Right cardiac atrium (tissue), 5 donors: ENCODE measurements at places on chromosomes 3 and 15. TPM values are rescaled to one million over a fixed set of nuclear protein-coding genes. Genes with fewer than 3 reads are reported as not detected.

Gene GRK7
- total RNA-seq: not detected

Gene IQGAP1
- total RNA-seq: 37.8 TPM

GRCh38 chr3:3192286-3192675 lies 12.8 kb upstream of the CRBN start:
- no peak for DNase-seq

DNA sequence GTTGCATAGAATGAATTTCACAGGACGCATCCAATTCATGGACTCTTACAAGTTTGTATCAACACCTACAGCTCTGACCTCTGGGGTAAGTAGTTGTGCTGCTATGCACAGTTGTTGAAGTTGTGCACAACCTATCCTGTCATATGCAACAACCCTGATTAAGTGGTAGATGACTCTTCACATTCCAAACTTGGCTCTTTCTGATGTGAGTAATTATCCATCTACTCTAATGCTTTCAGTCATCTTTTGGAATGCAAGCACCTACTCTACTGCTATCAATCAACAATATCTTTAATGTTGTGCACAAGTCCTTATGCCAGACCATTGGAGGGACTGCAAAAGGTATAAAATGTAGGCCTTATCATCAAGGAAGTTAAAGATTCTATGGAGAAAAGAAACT lies 921.4 kb downstream of the MCTP2 start:
- DNase-seq: no peak

DNA sequence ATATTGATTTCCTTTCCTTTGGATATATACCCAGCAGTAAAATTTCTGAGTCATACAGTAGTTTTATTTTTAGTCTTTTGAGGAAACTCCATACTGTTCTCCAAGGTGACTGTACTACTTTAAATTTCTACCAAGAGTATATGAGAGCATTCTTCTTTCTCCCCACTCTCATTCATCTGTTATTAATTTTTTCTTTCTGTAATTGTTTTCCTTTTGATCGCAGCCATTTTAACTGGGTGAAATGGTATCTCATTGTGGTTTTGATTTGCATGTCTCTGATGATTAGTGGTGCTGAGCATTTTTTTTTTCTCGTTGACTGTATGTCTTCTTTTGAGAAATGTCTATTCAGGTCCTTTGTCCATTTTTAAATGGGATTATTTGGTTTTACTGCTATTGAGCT lies 18.3 kb upstream of the VGLL3 start:
- DNase-seq: no peak

- DNase-seq: no peak
These were observed 135.3 kb downstream of the FEZF2 start for GRCh38 chr3:62238003-62238402.
